BJ (cell line): ENCODE measurements at places on chromosomes 2 and 18.

GRCh38 chr2:67304300-67304890 is 92.7 kb upstream of the ETAA1 start:
- DNase-seq = no peak

GRCh38 chr2:231711677-231712450 is 3.5 kb downstream of the PTMA start:
- no peak for DNase-seq

- no peak for DNase-seq
Observed at GRCh38 chr2:85999061-85999831, 106.4 kb downstream of the POLR1A start.

- no peak for DNase-seq
Observed at GRCh38 chr2:206873423-206873822, 65.9 kb upstream of the CPO start.

DNA sequence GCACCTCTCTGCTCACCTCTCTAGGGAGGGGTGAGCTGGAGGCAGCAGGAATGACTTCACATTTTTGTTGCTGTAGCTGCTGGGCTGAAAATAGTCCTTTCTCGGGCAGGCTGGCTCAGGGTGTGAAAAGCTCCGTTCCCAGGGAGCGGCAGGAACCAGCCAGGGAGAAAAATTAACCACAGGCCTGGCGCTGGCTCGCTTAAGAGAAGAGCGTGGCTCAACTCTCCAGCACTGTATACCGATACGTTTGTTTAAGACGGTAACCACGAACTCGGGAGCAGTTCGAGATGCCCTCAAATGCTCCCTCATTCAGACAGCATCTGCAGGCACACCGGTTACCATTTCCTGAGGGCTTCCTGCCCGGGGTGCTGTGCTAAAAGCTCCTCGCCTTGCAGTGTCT is 129.6 kb downstream of the CELF4 start:
- no peak for DNase-seq

DNA sequence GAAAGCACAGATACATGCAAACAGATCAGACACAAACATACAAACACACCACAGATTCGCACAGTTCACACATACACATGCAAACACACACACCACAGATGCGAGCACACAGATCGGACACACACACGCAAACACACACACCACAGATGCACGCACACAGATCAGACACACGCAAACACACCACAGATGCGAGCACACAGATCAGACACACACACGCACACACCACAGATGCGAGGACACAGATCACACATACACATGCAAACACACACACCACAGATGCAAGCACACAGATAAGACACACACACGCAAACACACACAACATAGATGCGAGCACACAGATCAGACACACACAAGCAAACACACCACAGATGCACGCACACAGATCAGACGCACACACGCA is 149.0 kb downstream of the PXDN start:
- DNase-seq = no peak

GRCh38 chr2:213087040-213087439 is 64.4 kb downstream of the IKZF2 start:
- DNase-seq = no peak

DNA sequence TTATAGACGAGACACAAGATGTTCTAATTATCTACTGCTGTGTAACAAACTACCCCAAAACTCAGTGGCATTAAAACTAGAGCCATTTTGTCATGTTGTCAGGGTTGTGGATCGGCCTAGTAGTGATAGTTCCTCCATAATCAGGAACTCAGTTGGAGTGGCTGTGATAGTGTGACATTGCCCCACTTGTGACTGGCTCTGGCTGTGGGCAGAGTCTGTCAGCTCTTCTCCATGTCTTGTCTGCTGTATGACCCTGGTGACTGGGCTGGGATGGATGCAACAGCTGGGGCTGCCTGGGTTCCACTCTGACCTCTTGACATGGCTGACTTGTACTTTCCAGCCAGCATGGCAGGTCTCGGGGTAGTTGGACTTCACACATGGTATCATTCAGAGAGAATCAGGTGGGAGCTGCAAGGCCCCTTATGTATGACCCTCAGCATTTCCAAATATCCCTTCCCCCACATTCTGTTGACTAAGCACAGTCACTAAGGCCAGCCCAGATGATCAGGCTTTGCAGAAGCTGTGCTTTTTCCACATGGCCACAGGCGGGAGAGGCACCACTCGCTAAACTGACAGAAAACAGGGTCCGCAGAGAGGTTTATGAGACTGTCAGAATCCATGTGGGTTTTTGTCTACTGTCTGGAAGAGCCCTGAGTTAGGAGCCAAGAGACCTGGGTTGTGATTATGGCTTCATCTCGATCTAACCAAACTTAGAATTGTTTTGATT is 50.3 kb downstream of the SETBP1 start:
- DNase-seq = no peak

DNA sequence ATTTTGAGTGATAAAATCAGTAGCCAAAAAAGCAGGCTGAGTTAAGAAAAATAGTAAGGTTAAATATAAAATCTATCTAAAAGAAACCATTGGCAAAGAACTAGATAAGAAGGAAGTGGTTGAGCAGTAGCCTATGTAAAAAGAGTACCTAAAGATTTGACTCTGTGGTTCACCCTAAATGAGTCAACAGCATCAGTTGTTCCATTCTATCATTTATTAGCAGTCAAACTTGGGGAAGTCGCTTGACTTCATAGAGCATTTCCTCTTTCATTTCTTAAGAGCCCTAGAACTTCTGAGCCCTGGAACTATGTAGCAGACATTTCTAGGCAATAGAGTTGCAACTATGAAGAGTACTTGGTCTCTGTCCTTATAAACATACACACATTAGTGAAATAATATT is 381.7 kb downstream of the NUP35 start:
- no peak for DNase-seq

- DNase-seq = no peak
Observed at GRCh38 chr18:79133724-79134123, 64.5 kb downstream of the ATP9B start.

DNA sequence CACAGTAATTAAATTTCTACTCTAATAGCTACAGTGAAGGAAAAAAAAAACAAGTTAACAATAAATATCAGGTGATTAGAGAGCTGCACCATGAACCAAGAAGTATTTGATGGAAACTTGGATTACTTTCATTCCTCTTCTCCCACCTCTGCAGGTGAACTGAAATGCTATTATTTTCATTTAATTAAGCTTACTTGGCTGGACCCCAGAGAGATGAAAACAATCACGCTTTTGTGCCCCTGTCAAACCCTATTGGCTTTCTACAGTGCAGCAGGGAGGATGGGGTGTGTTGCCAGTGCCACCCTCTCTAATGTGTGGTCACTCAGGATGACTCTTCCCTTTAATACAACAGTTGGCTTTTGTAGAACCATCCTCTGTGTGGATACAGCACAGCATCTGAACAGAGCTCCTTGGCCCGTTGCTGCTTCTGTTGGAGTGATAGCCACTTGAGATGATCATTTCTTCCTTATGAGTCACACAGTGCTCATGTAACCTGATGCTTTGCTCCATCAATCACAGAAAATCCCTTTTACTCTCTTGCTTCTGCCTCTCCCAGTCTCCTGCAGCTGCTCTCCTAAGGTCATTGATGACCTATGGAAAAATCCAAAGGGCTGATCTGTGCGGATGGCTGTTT is 5.5 kb upstream of the ARL4C start:
- DNase-seq = no peak

GRCh38 chr18:3875961-3876360 is 426.0 kb downstream of the TGIF1 start:
- no peak for DNase-seq

DNA sequence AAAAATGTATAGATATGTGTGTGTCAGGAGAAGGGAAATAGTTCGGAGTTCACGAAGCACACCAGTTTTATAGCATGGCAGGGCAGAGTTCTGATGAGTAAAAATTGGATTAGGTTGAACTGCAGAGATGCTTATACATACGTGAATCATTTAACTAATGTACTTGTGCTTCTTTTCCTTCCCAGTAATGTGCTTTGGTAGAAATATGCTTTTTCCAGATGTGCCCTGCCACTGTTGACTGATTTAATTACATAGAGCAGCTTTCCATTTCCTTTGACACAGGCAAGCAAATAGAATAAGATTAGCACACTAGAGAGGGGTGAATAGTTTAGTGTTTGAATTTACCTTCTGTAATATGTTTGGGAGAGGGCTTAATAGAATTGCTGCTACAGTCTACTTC is 28.9 kb upstream of the ARMC9 start:
- DNase-seq = no peak

DNA sequence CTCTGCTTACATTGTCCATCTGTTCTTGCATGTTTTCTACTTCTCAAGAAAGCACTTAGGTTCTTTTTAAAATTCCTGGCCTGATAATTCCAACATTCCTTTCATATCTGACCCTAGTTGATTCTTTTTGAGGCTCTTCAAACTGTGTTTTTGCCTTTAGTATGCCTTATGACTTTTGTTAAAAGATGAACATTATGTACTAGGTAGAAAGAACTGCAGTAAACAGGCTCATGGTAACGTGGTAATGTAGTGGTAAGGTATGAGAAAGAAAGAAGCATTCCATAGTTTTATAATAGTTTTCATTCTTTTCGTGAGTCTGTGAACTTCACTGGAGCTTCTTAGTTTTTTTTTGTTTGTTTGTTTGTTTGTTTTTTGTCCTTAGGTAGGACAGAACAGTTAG is 306.4 kb downstream of the MBD2 start:
- DNase-seq = no peak

DNA sequence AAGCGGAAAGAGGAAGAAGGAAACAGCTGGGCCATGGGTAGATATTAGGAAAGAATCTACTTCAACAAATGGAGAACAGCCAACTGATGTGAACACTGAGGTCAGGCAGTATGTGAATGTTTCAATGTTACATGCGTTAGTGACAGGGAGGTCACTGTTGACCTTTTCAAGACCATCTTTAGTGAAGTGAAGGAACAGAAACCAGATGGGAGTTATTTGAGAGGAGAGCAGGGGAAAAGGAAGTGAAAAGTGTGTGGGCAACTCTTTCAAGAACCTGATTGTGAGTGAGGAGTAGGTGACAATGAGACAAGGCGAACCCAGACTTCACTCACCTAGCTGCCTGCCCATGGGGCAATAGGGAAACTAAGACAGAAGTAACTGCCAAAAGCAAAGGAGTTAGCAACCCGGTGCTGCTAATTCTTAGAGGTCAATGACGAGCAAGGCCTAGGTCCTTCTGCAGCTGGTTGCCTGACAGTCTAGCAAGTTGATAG is 67.0 kb downstream of the SP3 start:
- DNase-seq = no peak
